ENCODE measurements at places on chromosomes 12 and 14.

- no peak for DNase-seq
Measured at GRCh38 chr12:26867080-26867479, 34.1 kb upstream of the ITPR2 start.

GRCh38 chr14:82345184-82345583 is 811.5 kb upstream of the SEL1L start:
- no peak for DNase-seq

GRCh38 chr12:54412786-54413185 is 6.3 kb downstream of the ITGA5 start:
- peak; percentile 40 for DNase-seq

DNA sequence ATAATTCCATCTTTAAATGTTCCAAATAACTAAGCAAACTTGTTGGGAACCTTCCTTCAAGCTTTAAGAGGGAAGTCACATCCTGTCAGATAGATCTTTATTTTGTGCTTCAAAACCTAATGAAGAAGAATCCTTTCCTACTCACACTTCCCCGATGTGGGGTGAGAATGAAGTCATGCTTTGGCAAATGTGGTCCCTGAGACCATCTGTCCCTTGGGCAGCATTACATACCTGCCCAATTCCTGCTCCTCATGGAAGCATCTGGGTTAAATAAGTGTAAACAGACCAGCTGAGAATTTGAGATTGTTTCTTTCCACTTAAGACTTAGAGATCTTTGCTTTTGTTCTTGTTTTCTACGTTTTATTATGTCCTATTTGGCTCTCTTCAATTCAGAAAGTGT is 606.0 kb upstream of the TMEM132C start:
- no peak for DNase-seq

GRCh38 chr12:10557329-10557728 is 51.6 kb downstream of the EIF2S3B start:
- no peak for DNase-seq

DNA sequence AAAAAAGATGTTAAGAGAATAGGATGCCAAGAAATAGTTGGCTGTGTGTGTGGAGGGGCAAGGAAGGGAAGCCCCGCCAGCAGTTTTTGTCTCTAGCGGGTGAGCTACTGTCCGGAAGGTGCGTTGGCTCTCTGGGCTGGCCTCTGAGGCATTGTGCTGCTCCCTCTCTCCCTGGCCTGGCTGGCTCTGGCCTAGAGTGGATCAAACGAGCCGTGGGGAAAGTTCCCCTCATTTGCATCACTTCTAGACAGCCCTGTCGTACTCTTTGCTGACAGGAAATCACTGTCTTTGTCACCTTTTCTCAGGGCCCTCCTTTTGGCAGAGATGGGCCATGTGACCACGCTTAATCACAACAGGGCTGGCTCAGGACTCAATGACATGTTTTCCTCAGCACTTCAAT is 236.1 kb upstream of the NPAS3 start:
- DNase-seq: peak; percentile 97

- DNase-seq: no peak
Measured at GRCh38 chr12:110198386-110198785, 74.2 kb downstream of the IFT81 start.

GRCh38 chr12:91567100-91567485 is 384.5 kb upstream of the DCN start:
- DNase-seq: no peak

- DNase-seq: no peak
Measured at GRCh38 chr12:48807981-48808380, 10.3 kb upstream of the CACNB3 start.

- DNase-seq: no peak
Measured at GRCh38 chr14:68922201-68922621, 56.9 kb downstream of the ACTN1 start.

DNA sequence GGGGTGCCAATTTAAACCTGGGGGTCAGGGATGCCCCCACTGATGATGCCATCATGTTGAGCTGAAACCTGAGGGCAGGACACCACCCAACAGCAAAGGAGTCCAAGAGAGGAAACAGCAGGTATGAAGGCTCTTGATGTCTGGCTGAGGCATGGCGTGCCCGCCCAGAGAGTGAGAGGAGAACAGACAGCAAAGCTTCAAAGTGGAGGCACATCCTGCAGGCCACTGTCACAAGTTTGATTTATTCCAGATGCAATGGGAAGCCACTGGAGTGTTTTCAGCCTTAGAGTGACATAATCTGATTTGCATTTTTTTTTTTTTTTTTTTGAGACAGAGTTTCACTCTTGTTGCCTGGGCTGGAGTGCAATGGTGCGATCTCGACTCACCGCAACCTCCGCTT is 34.8 kb downstream of the IRF2BPL start:
- DNase-seq: peak; percentile 82

DNA sequence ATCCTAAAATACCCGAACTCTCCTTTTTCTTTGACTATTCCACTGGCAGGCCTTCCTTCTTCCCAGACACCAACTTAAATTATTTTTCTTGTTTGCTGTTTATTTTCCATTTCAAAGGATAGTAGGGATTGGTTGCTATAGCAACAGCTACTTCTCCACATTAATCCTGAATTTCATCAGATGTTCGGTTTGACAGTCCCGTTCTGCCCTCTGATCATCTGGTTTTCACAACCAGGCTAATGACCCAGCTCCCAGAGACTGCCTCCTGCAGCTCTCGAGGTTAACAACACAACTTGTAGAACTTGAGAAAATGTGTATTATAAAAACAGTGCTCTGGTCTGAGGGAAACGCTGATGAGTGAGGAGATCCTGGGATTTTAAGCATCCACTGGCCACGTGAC is 45.5 kb downstream of the NUAK1 start:
- no peak for DNase-seq

Data from islet precursor cell (in vitro differentiated cells).